ENCODE measurements at places on chromosomes 1 and 21.

DNA sequence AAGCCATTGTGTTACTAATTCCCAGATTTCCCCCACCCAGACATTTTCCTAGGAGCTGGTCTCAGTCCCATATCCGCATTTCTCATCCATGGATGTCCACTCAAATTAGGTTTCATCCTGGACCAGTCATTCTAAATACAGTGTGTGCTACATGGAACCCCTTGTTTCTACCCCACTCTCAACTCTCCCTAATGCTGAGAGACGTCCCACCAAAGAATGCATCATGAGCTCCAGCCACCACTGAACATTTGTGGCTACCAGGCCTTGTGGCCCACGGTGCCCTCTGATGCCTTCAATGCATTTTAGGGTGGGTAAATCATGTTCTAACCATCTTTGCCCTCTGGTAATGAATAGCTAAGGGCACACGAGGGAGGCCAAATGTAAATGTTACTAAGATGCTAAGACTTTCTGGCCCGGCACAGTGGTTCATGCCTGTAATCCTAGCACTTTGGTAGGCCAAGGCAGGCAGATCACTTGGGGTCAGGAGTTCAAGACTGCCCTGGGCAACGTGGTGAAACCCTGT lies 13.3 kb upstream of the RAB42 start:
- DNase-seq: no peak

DNA sequence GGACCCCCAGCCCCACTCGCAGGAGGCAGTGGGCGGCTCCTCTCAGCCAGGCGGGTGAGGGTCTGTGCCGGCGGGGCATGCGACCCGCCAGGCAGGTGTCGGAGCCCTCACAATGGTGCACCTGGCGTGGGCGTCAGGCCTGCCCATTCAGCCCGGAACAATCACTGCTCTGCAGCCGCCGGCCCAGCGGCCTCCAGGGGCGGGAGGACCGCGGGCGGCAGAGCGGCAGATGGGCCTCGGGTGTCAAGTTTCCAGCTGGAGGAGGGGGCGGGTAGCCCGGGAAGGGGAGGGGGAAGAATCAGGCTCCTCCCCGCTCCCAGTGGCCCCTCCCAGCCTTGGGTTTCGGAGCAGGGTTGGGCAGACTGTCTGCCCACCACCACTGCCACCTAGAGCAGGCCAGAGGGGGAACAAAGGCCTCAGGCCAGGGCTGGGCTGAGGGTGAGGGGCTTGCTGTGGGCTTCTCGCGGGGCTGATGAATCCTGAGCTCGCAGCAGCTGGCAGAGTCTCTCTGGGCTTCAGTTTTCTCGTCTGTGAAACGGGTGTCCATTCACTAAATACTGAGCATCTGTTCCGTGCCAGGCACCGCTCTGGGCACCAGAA lies 39.5 kb upstream of the CASZ1 start:
- no peak for DNase-seq

DNA sequence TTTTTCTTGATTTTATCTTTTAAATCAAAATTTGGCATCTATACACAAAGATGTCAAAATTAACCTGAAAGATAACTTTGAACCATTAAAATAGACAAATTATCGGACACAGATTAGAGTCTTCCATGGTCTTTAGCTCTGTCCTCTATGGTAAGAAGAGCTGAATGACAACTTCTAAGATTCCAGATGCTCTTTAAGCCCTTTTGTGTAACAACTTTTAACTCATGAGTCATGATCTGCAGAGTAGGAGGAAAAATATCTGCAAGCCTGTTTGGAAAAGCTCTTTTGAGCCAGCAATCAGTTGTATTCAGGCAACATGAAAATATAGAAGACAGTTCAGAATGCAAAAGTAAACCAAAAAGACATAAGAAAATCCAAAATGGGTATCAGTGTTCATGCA lies 37.8 kb downstream of the TTC13 start:
- DNase-seq: no peak

DNA sequence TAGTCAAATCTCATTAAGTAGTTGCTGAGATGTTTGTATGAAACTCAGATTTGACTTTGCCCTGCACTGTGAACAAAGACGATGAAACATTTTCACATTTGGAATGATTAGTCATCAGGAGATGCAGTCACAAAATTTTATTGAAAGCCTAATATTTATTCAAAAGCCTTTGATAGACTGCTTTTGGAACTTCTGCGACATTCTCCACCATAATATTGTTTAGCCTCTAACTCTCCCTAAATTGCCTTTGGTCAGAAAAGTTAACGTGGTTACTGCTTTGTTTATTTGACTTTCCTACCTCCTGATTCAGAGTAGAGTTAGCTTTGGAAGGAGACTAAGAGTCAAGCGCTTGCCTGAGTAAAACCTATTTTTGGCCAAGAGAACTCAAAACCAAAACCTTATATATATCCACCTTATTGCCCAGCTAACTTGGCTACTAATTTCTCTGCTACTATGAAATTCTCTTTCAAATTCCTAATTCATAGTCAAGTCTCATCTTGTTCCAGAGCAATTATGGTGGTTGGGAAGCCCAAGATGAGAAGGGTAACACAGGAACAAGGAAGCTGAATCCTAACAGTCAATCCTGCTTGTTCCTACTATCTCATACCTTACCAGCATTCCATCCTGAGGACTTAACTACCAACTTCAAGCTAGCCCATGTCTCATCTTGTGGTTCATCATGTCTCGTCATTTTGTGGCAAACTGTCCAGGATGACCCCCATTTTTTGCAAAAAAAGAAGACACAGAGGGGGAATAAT lies 429.6 kb downstream of the USP25 start:
- peak; percentile 13 for DNase-seq

GRCh38 chr21:33286076-33286475 lies 19.9 kb downstream of the IL10RB start:
- no peak for DNase-seq

DNA sequence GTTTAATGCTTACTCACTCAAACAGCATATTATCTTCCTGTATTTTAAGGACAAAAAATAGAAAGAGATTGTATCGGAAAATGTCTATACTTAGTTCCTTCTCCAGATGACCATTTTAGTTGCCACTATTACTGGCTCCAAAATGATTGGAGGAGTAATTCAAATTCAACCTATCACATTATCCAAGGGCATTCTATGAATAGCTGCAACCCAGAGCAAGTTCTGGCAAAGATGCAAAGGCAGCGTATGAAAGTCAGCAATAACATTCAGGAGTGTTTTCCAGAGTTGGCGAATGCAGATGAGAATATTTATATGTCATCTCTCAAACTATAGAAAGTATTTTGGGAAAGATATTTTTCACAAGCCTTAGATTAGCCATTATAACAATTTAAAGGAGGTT lies 389.8 kb upstream of the ADGRL2 start:
- DNase-seq: no peak

DNA sequence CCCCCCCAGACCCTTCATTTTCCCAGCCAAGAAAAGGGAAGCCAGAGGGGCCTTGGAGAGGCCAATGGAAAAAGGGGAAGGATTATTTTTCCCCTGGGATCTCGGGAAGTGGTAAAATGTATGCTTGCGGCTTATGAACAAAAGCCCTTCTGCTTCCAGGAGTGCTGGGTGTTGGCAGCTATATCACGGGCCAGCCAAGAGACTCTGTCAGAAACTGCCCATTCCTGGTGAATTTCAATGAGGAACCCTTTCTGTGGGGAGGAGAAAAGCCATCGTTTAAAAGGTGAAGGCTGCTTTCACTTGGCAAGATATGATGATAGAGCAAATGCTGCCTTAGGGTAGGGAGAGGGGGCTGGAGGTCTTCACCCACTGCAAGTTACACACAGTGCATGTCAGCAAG lies 69.7 kb upstream of the ZC3H12A start:
- no peak for DNase-seq

- DNase-seq: peak; percentile 53
These were observed at the start of gene HES4 for GRCh38 chr1:999725-1000356. Gene HES4, minus strand, starts transcription at chr1:1000097. Its CDS starts 124 bp downstream, at chr1:999973.

- DNase-seq: no peak
These were observed 16.4 kb upstream of the CPT2 start for GRCh38 chr1:53180226-53180625.

- peak; percentile 99 for DNase-seq
These were observed 18.5 kb downstream of the CLCA1 start for GRCh38 chr1:86487131-86487810.

GRCh38 chr1:219099307-219099706 lies 74.4 kb upstream of the LYPLAL1 start:
- DNase-seq: no peak

GRCh38 chr1:1199141-1199960 lies 7.0 kb downstream of the TNFRSF18 start:
- no peak for DNase-seq

GRCh38 chr1:20048563-20048962 lies 21.4 kb upstream of the PLA2G5 start:
- no peak for DNase-seq

DNA sequence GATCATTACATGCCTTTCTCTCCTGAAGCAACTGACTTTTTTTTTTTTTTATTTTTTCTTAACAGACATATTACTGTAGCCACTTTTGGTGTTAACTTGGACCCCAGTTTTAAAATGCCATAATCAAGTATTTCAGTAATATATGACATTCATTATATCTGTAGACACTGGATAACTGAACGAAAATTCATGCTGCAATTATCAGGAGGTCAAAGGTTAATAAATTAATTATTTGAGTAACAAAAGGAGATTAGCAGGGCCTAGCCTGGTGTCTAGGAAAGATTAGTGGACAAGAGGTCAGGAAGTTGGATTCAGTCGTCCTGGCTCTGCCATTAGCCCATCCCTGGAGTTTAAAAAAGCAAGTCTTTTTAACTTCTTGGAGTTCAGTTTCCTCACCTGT lies 168.1 kb downstream of the TGFBR3 start:
- no peak for DNase-seq

DNA sequence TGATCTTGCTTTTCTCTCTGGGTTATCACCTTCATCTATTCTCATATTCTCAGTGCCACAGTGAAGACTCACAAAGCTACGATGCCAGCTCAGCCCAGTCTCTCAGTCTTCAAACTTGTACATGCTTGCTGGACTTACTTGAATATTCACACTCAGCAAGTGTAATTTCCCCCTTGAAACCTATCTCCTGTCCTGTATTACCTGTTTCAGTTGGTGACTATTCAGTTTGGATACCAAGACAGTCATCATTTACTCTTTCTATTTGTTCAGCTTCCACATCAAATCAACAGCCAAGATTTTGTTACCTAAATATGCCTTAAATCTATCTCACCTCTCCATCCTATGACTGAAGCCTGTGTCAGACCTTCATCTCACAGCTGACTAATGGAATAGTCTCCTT lies 209.7 kb downstream of the LRRC7 start:
- no peak for DNase-seq

- no peak for DNase-seq
These were observed 86.9 kb downstream of the CD247 start for GRCh38 chr1:167431261-167431908.

GRCh38 chr1:75425001-75425650 lies 185.8 kb downstream of the SLC44A5 start:
- no peak for DNase-seq

DNA sequence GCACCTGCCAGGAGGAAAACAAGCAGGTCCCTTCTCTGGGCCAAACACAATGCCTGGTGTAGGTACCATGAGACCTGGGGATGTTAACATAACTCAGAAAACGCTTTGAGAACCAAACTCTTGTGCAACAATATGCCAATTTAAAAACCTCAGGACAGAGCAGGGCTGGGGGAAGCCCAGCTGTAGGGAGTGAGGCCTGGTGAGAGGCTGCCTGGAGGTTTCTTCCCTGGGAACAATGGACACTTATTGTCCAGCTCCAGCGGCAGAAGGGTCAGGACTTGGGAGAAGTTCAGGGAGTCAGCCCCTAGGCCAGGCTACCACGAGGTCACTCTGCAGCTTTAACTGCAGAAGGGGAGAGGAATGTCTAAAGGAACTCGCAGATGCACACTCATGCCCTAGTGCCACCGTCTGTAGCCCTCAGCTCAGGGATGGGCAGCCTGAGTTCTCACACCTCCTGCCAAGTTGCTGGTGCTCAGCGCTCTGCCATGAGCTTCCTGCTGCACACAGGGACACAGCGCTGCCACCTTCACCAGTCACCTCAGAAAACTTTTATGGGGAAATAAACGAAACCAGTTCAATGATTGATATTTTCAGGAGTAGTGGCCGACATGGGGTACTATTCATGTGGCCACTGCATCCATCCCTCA lies 8.5 kb downstream of the GPR157 start:
- DNase-seq: no peak

GRCh38 chr1:212514782-212515181 lies 82.1 kb downstream of the NENF start:
- DNase-seq: no peak

DNA sequence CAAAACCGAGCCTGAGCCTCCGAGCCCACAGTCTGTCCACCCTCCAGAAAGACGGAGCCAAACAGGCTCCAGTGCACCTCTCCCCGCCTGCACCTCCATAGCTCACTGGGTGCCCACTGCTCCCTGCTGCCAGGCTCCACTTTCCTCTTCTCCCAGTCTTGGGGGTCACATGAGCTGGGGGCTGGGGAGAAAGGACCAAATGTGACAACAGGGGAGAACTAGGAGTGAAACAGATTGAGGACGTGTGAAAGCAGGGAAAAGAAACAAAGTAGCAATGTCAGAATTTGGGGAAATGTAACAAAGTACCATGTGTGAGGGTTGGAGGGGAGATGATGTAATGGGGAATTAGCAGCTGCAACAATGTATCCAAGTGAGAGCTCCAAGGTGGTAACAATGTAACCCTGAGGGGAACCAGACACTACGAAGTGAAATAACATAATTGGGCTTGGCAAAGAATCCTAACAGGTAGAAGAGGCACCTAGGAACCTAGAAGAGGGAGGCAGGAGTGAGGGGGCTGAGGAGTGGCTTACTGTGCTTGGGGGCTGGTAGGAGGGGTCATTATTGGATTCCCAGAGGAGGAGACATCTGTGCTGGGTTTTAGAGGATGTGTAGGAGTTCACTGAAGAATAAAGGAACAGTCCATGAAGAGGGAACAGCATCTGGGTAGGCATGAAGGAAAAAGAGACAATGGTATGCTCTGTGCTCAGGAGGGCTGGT lies 12.5 kb downstream of the SDC3 start:
- no peak for DNase-seq

- peak; percentile 35 for DNase-seq
These were observed at the start of gene KLHL21 for GRCh38 chr1:6602669-6603237. Gene KLHL21, minus strand, starts transcription at chr1:6602869. Its CDS starts 52 bp downstream, at chr1:6602817.

DNA sequence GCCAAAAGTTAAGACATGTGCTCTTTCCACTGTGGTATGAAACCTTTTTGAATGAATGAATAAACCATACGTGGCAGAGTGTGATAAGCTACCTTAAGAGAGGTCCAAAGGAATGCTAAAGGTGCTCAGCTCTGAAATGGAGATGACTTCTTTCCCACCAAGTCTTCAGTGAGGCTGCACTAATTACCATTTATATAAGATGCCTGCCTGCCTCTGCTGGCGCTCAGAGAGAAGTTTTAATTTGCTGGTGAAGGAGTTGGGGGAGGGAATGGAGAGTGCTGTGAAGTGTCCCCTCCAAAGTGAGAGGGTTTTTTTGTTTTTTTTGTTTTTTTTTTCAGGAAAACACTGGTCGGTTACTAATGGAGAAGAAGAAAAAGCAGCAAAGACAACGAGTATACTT lies 559.0 kb downstream of the OMA1 start:
- no peak for DNase-seq

GRCh38 chr1:178530502-178530901 lies 17.6 kb downstream of the TEX35 start:
- no peak for DNase-seq

- DNase-seq: no peak
These were observed 244.2 kb upstream of the HOOK1 start for GRCh38 chr1:59570524-59570923.
